ENCODE measurements at places on chromosomes 5 and 9.

GRCh38 chr5:109762821-109763220 is 73.1 kb downstream of the MAN2A1 start:
- DNase-seq, result no peak

- no peak for DNase-seq
These were observed 127.8 kb downstream of the ZNF354C start for GRCh38 chr5:179187681-179188575.

DNA sequence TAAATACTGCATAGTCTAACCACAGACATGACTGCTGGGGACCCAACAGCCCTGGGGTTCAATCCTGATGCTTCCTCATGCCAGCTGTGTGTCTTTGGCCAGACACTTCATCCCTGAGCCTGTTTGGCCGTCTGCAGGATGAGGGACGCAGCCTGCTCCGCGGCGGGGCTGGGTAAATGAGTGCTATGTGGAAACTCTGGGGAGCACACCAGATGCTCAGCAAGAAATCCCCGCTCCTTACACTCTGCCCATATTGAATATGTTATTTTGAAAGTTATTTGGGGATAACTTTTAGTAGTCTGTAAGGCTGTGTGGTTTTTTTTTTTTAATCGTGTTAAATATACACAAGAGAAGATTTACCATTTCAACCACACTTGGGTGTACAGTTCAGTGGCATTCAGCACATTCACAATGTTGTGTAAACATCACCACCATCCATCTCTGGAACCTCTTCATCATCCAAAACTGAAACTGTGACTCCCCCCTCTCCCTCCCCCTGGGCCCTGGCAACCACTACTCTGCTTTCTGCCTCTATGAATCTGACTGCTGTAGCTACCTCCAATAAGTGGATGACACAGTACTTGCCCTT is 42.7 kb downstream of the SH3PXD2B start:
- DNase-seq, result no peak

DNA sequence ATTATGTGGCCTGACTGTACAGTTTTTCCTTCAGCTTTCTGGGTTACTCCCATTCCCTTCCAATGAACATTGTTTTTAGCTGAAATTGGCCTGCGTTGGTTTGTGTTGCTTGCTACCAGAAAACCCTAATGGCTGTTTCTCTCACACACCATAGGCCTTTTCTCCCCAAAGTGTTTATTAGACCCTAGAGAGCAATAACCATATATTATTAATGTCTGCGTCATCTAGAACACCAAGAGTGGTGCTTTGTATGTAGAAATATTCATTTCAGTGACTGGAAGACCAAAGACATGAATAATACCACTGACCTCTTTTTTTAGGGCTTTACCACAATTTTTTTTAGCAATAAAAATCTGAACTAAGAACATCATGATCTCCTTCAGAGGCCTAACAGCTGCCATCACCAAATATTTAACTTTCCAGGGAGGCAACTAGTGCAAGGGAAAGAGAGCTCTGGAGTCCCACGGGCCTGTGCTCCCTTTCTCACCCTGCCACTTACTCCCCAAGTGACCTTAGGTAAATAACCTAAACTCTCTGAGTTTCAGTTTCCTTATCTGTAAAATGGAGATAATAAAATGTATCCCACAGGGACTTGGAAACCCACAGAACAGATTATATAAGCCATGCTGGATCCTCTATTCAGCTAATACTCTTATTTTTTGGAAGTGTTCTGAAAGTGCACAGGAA is 201.9 kb upstream of the ISL1 start:
- DNase-seq, result no peak

DNA sequence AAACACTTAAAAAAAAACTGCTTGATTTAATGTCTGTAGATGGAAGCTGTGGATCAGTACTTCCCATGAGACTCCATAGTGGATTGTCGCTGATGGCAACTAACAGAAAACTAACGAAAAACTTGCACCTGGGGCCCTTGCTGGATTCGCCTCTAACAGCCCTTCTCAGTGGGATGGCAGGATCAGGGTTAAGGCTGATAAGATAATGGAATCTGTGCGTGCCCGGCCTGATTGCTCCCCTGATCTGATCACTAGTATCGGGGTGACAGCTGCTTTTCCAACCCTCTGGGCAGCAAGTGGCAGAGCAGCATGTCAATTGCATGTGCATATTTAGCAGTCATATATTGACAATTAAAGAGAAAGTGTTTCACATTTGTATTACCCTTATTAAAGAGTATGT is 185.8 kb upstream of the ELAVL2 start:
- DNase-seq, result no peak

DNA sequence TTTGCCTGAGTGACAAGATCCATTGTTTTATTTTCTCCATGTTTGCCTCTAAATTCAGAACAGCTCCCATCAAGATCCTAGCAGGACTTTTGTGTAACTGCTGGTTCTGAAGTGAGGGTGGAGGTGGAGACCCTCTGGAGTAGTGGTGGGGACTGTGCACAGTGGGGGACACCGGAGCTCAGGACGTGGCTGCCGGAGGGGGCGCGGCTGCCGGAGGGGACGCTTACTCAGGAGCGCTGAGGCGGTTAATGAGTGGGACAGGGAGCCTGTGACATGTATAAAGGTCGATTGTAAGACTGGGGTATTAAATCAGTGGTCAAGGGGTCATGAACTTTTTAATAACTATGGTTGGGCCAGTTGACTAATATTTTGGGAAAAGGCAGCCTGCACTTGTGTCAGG is 127.0 kb upstream of the CACNA1B start:
- no peak for DNase-seq

DNA sequence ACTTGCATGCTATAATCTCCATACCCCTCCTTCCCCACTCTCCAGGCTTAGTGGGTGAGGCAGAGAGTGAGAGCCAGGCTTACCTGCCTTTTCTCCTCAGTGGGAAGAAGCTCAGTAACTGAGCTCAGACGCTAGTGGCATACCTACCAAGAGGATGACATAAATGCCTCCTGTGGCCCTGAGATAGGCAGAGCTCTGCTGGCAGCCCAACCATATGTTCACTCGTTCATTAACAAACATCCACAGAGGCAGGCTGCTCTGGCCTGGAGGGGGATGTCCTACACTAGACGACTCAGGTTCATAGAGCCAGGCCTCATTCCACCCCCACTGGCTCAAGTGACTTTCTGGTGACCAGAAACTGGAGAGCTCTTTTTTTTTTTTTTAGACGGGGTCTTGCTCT is 81.3 kb downstream of the THBS4 start:
- DNase-seq, result no peak

Measured in NCI-H1930 (cell line).